ENCODE measurements at places on chromosomes 7 and 10.

- peak; percentile 15 for DNase-seq
Observed at GRCh38 chr10:33333260-33334101, 986 bp downstream of the NRP1 start.

DNA sequence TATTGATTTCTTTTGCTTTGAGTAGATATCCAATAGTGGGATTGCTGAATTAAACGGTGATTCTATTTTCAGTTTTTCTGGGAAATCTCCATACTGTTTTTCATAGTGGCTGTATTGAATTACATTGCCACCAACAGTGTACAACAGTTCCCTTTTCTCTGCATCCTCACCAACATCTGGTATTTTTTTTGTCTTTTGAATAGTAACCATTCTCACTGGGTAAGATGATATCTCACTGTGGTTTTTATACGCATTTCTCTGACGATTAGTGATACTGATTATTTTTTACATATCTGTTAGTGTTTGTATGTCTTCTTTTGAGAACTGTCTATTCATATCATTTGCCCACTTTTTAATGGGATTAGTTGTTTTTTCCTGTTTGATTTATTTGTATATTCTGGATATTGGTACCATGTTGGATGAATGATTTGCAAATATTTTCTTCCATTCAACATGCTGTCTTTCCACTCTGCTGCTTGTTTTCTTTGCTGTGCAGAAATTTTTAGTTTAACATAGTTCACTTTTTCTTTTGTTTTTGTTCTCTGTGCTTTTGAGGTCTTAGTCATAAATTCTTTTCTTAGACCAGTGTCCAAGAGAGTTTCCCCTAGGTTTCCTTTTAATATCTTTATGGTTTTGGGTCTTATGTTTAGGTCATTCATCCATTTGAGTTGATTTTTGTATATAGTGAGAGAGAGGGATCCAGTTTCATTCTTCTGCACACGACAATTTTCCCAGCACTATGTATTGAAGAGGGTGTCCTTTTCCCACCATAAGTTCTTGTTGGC is 584.7 kb downstream of the PHTF2 start:
- DNase-seq, result no peak

- DNase-seq, result no peak
Observed at GRCh38 chr10:20094226-20094976, 278.2 kb downstream of the PLXDC2 start.

DNA sequence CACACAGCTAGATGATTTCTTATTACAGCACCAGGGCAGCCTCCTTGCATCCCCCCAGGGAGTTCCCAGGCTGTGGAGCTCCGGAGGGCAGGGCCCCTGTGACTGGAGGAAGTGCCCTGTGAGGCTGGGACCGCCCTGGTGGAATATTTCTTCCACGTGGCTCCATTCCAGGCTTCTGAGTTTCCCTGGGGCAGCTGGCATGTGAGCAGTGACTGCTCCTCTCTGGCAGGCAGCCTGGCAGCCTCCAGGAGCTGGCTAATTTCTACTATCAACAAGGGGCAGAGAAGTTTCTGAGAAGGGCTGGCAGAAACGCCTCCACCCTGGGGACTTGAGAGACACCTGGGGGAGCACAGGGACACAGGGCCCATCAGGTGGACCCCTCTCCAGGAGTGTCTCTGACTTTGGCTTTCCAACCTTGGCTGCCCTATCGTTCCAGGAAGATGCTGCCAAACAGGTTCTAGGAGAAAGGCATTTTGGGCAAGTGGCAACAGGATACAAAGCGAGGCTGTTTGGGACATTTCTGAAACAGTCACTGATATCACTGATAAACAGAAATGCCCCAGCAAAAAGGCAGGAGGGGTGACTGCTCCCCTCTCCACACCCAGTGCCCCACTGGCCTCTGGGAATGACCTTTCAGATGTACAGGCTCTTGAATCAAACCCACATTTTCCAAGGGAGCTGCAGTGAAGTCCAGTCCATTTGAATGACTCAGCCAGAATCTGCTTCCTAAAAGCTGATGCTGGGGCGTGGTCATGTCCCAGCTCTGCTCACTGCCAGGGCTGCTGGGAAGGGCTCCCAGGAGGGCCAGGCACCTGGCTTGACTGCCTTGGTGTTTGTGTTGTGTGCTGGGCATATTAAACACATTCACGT is 16.1 kb downstream of the MYOF start:
- DNase-seq, result peak; percentile 91

GRCh38 chr7:13904007-13904406 is 85.5 kb downstream of the ETV1 start:
- no peak for DNase-seq

- DNase-seq, result no peak
Observed at GRCh38 chr10:120521880-120522279, 64.9 kb downstream of the PLPP4 start.

DNA sequence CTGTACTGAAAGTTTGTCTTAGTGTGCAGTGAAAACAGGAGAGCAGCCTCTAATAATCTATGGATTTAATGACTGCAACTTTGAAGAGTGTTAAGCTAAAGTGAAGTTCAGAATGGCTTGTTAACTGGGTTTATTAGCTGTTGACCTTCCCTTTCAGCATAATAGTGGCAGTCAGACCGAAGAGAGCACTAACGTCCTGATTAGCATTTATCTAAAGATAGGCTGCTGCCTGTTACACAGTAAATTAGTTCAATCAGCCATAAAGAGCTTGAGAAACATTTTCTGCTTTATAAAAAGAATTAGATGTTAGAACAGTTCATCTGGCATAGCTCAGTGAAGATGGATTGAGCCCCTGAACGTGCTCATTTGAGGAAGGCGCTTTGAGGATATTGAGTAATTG is 433.0 kb downstream of the AUTS2 start:
- no peak for DNase-seq

DNA sequence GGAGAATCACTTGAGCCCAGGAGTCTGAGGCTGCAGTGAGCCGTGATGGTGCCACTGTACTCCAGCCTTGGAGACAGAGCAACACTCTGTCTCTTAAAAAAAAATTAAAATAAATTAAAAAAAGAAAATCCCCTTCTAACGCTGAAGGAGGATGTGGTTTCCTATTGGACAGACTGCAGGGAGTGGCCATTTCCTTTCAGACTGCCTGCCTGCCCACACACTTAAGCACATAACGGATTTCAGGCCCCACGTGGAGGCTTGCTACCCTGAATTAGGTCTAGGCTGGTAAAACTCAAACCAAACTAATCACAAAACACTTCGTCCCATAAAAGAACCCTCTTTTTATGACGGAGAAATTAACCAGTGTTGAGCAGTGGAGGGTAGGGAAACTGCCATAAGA is 34.0 kb downstream of the GATA3 start:
- no peak for DNase-seq

- no peak for DNase-seq
Observed at GRCh38 chr7:131231381-131232220, 96.1 kb upstream of the MKLN1 start.

- DNase-seq, result no peak
Observed at GRCh38 chr7:4634166-4634565, 47.9 kb upstream of the FOXK1 start.

DNA sequence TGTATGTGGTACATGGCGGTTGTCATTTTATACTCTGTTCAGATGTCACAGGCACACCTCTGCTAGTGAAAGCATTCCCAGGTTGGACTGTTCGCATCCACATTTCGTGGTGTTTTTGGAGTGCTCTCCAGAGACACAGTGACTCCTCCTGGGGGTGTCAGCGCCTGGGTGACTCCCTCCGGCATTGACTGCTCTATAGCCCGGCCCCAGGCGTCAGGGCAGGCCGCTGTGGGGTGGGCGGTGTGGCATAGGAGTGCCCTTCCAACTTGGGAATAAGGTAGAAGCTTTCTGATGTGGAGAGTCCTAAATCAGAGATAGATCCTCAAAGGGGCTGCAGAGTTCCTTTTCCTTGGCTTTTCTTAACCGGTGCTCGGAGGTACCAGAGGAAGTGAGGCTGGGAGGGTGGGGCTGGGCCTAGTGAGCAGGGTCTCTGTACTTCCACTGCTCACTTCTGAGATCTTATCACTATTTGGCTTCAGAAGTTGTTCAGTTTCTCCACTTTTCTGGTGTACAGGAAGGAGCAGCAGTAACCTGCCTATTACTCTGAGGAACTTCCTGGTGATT is 32.3 kb downstream of the CCNY start:
- DNase-seq, result no peak

GRCh38 chr10:71766717-71767419 is 6.5 kb downstream of the VSIR start:
- DNase-seq, result no peak

- no peak for DNase-seq
Observed at GRCh38 chr10:22022257-22023032, 18.9 kb upstream of the DNAJC1 start.

DNA sequence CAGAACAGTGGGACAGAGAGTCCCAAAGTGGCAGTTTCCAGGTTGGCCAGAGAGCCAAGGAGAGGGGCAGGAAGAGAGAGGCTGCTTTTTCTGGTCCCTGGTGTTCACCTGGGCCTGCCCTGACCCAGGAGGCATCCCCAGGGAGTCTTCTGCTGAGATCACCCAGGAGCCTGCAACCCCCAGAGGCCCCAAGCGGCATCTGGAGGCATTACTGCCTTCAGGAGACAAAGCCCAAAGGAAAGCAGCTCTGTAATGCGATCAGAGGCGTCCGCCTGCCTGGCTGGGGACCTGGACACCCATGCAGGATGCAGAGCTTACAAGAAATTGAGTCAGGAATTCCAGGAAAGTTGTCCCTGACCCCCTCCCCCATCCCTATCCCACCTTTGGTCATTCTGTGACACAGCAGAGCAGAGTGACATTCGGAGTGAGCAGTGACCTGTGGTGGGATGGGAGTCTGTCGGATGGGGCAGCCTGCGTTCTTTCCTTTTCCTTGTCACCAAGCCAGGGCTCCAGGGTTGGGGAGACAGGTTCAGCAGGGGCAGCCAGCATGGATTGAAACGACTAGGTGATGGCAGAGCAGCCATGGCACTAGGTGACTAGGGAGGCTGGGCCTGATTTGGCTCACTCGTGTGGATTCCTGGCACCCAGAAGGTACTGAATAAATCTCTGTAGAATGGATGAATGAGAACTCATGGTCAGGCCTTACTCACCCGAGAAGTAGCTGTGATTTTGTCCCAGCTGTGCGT is 10.4 kb downstream of the UNC5B start:
- no peak for DNase-seq

GRCh38 chr10:86062198-86062550 is 304.4 kb downstream of the GRID1 start:
- no peak for DNase-seq

DNA sequence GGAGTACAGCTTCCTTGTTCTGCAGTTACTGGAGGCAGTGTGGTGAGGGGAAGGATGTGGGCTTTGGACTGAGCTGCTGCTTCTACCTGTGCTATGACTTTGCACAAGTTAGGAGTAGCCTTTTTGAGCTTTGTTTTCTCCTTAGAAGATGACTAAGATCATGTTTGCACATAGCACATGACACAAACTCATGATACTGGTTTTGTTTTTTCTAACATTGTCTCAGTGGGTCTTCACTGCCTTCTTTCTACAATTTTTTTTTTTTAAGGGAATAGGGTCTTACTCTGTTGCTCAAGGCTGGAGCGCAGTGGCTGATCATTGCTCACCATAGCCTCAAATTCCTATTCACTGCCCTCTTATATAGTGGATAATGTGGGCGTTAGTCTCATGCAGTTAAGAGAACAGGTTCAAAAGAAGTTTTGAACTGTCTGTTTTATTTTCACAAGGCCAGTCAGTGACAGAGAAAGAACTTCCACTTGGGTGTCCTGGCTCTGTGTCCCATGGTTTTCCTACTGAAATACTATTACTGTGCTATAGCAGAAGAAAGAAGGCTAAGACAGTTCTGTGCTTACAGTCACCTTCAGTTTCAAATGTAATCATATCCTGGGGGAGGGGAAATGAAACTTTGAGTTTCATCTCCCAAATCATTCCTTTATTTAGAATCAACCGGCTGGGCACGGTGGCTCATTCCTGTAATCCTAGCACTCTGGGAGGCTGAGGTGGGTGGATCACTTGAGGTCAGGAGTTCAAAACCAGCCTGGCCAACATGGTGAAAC is 72.0 kb downstream of the KAT6B start:
- DNase-seq, result no peak

- no peak for DNase-seq
Observed at GRCh38 chr7:50281680-50282445, 22.7 kb upstream of the IKZF1 start.

- DNase-seq, result no peak
Observed at GRCh38 chr10:113613427-113613826, 50.4 kb downstream of the NRAP start.

GRCh38 chr7:148919859-148920258 is 35.8 kb upstream of the EZH2 start:
- no peak for DNase-seq

- DNase-seq, result no peak
Observed at GRCh38 chr7:119377861-119378260, 895.1 kb upstream of the KCND2 start.

DNA sequence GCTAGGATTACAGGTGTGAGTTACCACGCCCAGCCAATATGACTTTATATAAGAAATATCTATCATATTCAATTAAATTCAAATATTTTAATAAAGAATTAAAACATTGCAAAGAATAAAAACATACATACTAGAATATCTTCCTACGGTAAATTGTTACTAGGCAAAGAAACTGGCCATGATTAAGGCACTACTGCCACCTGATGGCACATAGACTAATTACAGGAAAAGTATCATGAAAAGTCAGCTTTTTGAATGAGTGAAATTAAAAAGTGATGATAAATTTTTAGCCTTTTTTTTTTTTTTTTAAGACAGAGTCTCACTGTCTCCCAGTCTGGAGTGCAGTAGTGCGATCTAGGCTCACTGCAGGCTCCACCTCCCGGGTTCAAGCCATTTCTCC is 30.9 kb downstream of the MRPS33 start:
- DNase-seq, result no peak

- no peak for DNase-seq
Observed at GRCh38 chr10:77784856-77785255, 141.7 kb downstream of the DLG5 start.

DNA sequence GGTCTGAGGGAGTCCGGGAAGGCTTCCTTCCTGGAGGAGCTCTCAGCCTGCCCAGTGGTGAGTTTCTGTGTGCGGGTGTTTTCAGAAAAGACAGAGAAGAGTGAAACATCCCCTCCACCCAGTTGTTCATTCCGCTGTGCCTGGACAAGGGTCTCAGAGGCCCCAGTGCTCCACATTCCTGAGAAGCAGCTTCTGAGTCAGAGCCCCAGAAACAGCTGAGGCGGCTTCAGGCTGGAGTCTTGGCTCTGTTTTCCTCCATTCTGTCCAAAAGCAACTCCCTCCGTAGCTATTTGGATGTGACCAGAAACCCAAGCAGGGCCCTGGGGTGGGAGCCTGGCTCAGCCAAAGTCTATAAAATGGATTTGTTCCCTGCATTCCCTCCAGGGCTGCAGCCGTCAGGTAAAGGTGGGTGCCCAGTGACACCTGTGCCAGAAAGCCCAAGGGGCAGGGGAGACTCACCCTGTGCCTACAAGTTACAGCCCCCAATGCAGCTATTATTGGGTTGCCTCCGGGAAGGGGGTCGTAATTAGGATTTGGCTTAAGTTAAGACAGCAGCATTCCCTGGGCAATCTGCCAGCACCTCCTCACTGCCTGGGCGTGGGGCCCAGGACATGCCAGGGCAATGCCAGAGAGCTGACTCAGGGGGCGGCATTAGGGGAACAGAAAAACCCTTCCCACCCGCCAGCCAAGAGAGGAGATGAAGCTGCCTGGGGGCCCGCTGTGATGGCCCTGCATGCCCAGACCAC is 13.1 kb upstream of the CAMK2G start:
- DNase-seq, result no peak

Data from SHP77 (cell line).